ENCODE measurements at places on chromosomes 2 and 18.

GRCh38 chr2:220033546-220033945 is 406.1 kb downstream of the SLC4A3 start:
- DNase-seq = no peak

DNA sequence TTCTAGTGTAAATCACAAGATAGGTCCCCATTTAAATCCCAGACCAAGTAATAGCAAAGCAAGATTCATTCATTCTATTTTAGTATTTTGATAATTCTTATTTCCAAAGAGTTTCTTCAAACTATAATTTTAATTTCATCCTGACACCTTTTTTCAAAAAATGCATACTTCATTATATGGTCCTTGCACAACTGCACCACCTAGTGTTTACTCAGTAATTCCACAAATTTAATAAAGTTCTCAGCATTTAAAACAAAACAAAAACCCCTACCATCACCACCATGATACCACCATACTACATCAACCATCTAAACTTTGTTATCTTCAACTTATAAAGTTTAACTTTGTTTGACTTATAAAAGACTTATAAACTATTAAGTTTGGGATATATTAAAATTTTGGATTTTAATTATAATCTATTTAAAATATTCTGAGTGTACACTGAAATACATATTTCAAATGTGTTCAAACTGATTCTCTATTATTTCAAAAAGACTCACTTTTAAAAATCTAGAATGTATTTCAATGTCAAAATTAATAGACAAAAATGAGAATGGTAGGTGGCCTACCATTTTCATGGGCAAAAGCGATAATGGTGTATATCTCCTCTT is 44.2 kb downstream of the WDPCP start:
- no peak for DNase-seq

DNA sequence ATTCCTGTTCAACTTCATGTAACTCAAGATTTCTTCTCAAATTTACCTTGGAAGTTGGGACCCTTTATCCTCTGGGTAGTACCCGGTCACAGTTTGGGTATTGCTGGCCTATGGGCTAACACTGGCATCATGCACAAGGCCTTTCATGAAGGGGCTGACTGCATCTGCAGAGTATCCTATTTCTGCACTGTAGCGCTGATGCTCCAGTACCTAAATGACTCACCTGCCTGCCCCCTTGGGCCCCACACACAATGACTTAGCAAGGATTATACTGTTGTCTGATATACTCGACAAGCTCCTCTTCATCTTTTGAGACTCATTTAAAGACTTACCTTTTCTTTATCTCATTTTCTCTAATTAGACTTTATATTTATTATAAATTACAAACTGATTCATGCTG is 39.9 kb downstream of the DNAH6 start:
- no peak for DNase-seq

DNA sequence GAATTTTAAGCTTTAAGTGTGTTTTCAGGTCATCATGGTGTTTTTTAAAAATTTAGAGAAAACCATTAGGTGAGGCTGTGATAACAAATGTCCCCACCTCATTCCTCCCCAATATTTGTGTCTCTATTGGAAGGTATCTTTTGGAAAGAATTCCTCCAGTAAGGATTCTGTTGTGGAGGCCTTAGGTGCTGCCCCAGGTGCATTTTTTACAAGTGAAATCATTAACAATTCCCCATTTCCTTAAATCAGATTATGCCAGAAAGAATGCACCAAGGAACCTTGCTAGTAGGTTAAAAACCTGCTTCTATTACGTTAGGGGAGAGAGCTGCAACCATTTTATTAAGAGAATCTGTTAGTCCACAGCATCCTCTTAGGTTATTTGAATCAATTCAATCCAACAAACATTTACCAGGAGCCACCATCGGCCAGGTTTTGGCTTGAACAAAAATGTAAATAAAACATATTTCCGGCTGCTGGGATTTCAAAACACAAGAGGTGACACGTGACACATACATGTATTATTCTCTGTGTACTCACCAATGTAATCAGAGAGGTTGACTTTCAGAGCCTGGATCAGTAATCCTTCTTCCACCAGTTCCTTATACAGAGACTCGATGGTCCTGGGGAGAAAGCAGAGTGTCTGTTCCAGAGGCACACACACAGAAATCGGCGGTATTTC is 112.5 kb upstream of the ASB18 start:
- DNase-seq = no peak

DNA sequence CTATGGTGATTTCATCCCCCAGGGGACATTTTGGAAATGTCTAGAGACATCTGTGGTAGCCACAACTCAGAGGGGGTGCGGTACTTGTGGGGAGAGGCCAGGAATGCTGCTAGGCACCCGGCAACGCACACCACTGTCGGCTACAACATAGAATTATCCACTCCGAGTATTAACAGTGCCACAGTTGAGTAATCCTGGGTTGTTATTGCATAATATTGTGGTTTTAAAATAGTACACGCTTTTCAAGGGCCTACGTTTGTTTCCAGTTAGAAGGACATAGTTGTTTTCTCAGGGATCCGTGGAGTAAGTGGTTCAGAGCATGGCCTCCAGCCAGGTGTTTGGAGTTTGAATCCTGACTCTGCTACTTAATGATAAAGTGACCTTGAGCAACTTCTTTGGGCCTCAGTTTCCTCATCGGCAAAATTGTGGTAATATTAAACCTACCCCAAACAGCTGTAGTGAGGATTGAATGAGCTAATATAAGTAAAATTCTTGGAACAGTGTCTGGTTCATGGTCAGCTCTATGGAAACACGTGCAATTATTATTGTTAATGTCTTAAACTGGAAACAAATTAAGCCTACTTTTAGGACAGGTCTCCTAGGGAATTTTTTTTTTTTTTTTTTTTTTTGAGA is 24.5 kb downstream of the CYP27A1 start:
- no peak for DNase-seq

- DNase-seq = no peak
Observed at GRCh38 chr2:180694445-180695421, 285.7 kb upstream of the UBE2E3 start.

- no peak for DNase-seq
Observed at GRCh38 chr2:119753041-119753929, 6.4 kb upstream of the PTPN4 start.

GRCh38 chr2:221767106-221768012 is 195.3 kb upstream of the EPHA4 start:
- no peak for DNase-seq

- DNase-seq = no peak
Observed at GRCh38 chr2:19728125-19728524, 173.7 kb downstream of the TTC32 start.

DNA sequence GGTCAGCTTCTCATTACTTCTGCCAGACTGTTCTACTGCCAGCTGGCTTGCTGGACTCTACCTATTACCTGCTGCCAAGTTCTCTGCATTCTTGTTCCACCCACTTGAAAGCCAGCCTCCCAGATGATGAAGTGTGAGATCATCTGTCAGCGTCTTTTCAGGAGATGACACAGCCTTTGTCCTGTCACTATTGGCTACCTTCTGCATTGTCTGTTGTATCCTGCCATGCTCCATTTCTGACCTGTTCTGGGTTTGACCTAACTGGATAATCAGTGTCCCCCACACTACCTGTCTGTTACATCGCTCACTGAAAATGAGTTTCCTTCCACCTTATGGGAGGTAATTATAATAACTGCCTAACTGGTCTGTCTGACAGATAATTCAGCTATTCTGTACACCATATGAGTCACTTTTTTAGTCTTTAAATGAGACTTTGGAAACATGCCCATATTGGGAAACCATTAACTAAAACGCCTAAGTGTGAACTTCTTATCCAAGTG is 520.6 kb downstream of the METTL4 start:
- no peak for DNase-seq

DNA sequence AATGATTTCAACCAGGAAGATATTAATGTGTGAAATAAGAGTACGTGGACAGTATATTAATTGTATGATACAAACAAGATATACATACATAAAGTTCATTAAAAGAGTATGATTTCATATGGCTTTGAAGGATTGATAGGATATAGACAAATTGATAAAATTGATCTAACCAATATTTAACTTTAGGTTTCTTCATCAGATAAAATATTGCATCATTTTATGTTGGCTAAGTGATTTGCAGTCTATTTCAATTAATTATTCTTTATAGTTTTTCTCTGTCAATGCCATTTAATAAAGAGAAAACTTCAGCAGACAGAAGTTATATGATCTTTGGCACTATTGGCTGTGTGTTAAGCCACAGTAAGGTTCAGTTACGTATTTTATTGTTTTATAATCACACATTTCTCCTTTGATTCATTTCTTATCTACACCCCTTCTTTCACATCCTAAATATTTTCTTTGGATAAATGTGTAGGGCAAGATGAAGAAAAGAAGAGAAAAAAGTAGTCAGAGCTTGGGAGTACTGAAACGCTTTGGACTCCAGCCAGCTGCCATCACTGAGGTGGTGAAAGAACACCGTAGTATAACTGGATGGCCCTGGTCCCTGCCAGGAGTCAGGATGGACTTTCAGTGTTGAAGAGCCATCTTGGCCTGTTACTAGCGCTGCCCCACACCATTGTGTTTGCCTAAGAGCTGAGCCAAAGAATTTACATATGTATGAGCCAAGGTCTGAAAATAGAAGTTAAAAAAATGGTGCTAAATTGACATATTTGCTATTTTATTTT is 9.8 kb upstream of the CPS1 start:
- no peak for DNase-seq

- DNase-seq = no peak
Observed at GRCh38 chr18:36885981-36886380, 57.1 kb downstream of the KIAA1328 start.

DNA sequence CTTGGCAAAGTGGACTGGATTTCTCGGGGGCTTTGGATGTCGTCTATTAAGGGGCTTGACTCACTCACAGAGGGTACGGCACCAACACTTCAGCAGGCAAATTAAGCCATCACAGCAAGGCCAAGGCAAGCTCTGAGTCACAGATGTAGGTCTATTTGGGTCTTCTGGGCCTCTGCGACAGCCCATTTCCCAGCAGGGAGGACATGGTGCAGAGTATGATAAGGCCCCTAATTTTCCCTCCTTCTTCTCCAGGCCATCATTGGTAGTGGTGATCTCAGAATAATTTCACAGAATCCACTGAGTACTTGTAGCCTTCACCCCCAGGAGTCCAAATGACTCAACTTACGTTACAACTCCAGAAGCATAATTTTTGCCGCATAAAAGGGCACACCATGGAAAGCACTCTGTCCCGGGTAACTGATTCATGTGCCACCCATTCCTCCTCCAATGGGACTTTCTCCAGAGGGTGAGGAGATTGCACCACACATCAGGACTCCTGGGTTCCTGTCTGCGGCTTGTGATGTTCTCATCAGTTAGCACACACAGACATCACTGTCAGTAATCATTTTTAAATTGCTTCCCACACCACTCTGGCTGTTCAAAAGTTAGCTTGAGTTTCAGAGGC is 164.9 kb downstream of the TXNL1 start:
- DNase-seq = no peak

GRCh38 chr2:101064125-101064502 is 62.0 kb downstream of the RPL31 start:
- DNase-seq = no peak

- no peak for DNase-seq
Observed at GRCh38 chr18:36828157-36828629, 609 bp downstream of the TPGS2 start.

DNA sequence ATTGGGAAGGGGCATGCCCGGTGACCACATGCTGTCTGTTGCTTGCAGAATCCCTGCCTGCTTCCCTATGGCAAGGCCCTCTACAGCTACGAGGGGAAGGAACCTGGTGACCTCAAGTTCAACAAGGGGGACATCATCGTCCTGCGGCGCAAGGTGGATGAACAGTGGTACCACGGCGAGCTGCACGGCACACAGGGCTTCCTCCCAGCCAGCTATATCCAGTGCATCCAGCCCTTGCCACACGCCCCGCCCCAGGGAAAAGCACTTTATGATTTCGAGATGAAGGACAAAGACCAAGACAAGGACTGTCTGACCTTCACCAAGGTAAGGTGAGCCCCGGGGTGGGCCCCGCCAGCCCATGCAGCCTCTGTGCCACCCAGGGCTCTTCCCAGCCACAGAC is 218.6 kb downstream of the SH3RF3 start:
- no peak for DNase-seq

DNA sequence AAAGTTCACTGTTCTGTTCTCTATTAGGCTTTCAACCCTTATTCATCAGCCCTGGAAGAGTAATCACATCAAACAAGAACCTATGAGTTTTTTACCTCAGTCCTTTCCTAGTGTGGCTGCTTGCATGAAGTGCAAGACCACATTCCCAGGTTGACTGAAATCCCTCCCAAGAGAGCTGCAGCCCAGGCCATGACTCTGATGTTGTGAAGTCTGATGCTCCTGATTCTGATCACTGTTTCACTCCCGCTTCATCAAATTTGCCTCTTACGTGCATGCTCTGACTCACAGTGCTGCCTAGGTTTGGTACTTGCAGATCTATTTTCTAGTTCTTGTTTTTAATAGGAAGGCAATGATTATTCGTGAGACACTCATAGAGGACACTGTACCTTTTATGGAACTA is 58.2 kb upstream of the DSEL start:
- no peak for DNase-seq

- no peak for DNase-seq
Observed at GRCh38 chr2:42951263-42951938, 159.0 kb upstream of the HAAO start.

DNA sequence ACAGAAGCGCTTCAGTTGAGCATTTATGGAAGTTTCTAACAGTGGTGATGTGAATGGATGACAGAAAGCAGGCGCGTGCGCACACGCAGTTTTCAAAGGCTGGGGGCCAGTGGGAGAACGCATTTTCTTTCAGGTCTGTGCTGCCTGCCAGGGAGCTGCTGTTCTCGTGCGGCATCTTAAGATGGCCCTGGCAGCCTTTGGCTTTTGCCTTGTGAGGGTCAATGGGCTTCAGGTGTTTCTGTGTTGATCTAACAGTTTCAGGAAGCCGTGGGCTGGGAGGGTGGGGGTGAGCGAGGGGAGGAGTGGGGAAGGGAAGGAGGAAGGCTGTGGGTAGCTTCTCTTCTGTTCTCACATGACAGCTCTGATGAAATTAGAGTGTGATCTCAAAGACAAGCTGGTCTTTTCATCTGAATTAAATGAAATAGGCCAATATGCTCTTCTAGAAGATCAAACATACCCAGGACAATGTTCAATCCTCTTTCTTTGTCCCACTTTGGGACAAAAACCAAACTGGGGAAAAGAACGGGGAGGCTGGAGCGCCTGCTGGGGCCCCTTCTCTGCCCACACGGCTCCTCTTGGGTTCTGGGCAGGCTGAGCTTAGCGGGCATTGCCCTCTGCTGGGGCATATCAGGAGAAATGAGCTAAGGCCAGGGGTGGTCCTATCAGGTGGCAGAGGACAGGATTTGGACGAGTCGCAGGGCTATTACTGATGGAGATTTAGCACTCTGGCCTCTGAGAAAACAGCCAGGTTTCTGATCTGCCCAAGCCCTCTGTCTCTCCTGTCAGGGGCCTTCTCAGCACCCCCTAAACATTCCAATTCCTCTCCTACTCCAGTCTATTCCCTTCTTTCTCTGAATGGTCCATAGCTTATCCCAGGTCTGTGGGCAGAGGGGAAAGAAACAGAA is 126.2 kb upstream of the LGALSL start:
- DNase-seq = no peak

- no peak for DNase-seq
Observed at GRCh38 chr18:24915547-24915946, 436.4 kb downstream of the ZNF521 start.
